ENCODE measurements at places on chromosomes 11 and 22. TPM values are rescaled to one million over a fixed set of nuclear protein-coding genes. Genes with fewer than 3 reads are reported as not detected.

The PPFIBP2 gene
- total RNA-seq = 2.5 TPM

The GLB1L3 gene
- total RNA-seq = 0.61 TPM

The RAB3IL1 gene
- total RNA-seq = 4.6 TPM

The VWCE gene
- 0.30 TPM for total RNA-seq

The HIPK3 gene
- 24.1 TPM for total RNA-seq

The POTEH gene
- not detected for total RNA-seq

The OR51E2 gene
- not detected for total RNA-seq

Measured in NCI-H460 (cell line).